Mesendoderm (in vitro differentiated cells): ENCODE measurements at places on chromosomes 12 and 14.

DNA sequence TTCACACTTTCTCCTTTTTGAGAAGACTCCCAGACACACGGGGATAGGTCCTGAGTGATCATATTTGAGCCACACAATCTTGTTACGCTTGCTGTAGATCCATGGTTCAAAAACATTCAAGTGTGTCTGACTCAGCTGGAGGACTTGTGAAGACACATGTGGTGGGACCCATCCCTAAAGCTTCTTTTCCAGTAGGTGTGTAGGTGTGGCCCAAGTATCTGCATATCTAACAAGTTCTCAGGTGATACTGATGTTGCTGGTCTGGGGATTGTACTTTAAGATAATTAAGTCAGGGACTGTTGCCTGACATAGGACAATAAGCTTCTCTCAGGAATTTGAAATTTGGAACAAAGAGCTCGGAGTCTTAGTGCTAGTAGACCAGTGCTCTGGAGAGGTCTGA is 4.1 kb upstream of the DAAM1 start:
- peak; percentile 71 for DNase-seq

- no peak for DNase-seq
Measured at GRCh38 chr14:67228325-67228984, 12.8 kb upstream of the PALS1 start.

DNA sequence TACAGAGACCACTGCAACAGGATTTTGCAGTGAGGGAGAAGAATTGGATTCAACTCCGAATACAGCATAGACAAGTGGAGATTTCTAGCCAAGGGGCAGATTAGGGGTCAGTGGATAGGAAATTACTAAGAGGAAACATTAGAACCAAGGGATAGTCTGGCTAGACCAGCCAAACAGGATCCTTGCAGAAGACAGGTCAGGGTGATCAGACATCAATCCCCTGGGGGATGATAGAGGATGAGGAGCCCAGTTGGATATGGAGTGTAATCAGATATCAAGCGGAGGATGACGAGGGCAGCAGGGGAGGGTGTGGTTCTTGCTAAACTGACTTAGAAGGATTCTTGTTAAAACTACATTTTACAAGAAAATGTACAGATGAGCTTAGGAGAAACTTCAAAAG is 424.4 kb downstream of the DAD1 start:
- no peak for DNase-seq

DNA sequence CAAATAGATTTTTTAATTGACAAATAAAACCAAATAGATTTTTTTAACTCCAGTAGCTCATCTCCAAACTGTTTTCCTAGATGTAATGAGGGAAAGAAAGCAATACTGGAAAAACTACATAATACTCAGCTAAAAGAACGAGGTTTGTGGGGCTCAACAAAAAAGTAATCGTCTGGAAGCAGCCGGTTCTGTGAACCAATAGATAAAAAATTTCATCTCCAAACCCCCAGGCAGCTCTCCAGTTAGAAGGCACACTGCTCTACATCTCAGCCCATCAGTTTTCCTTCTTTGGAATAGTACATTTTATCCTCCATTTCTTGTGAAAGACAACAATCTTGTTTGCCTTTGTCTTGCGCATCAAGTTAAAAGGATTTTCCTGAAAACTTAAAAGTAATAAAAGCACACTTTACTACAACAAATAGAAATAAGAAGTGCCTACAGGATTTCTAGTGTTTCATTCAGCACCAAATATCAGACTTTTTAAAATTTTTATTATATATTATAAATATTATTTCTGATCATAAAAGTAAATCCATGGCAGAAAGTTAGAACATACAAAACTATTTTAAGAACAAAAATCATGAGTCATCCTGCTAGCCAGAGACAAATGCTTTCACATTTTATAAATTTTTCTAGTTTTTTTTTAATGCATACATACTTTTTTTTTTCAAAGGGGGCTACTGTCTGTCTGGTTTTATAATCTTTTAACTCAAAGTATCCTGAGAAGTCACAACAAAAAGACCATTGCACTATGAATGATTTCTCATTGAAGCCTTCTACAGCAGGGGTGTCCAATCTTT is 67.7 kb downstream of the EPS8 start:
- DNase-seq = no peak

- no peak for DNase-seq
Measured at GRCh38 chr12:121205491-121205890, 4.4 kb upstream of the P2RX4 start.

DNA sequence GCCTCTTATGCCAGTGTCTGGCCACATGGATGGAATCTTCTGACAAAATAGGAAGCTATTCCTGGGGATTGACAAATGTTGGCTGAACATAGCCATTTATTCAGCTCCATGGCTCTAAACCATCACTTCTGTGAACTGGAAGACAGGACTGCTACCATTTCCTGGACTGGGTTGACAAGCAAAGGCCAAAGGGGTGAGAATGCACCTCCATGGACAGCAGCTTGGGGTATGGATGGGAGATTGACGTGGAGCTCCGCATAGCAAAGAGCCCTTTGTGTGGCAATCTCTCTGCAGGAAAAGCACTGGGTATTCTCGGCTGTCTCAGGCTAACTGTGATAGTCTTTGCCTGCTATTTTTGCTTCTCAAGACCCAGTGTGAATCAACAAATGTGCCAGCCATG is 223.0 kb upstream of the EGLN3 start:
- no peak for DNase-seq

- no peak for DNase-seq
Measured at GRCh38 chr12:9869307-9870161, at the start of gene CLEC2B. CLEC2B (minus strand) TSS chr12:9869354.

DNA sequence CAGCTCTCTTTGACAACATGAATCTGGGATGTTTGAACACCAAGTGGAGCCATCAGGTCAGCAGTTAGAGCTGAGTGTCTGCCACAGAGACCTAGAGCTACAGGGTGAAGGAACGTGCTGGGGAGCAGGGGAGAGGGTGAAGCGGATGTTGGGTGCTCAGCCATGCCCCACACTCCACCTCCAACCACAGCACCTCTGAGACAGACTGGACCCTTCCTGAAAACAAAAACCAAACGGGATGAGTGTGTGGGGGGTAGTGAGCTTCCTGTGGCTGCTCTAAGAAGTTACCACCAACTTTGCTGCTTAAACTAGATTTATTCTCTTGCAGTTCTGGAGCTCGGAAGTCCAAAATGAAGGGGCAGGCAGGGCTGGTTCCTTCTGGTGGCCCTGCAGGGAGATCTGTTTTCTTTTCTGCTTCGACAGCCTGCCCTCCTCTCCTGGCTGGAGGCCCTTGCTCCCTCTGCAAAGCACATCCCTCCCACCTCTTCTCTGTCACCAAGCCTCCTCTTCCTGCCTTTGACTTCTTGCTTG is 5.6 kb upstream of the GOLGA3 start:
- DNase-seq = no peak

DNA sequence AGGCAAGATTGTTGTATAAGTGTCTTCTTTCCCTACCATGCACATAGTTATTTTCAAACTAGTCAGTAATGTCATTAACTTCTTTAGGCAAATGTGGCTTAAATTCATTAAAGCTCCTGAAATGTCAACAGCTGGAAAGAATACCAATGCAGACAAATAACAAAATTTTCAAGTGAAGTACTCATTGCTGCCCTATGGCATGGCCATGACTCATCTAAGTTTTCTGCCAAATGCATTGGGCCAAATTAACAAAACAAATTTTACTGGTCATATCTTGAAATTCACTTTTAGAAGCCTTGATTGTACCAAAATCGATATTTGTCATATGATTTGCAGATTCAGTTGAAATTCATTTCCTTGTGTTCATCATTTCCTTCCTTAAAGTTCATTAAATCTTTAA is 915.9 kb downstream of the SLC6A15 start:
- DNase-seq = no peak

GRCh38 chr14:72903716-72904115 is 9.8 kb upstream of the DPF3 start:
- no peak for DNase-seq

DNA sequence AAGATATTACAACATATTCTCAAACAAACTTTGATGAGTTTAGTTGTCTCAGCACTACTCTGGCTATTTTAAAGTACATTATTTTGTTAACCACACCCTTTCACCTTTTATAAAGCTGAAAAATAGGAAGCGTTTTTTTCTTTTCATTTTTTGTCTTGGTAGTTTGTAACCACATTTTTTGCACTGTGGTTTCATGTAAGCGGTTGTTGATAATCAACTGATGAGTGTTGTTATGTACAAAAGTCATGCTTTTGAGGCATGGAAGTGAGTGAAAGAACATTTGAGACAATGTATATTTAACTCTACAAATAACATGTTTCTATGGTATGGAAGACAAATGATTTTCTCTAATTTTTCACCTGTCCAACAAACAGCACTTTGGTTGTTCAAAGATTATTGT is 52.1 kb upstream of the ATP2B1 start:
- DNase-seq = no peak

DNA sequence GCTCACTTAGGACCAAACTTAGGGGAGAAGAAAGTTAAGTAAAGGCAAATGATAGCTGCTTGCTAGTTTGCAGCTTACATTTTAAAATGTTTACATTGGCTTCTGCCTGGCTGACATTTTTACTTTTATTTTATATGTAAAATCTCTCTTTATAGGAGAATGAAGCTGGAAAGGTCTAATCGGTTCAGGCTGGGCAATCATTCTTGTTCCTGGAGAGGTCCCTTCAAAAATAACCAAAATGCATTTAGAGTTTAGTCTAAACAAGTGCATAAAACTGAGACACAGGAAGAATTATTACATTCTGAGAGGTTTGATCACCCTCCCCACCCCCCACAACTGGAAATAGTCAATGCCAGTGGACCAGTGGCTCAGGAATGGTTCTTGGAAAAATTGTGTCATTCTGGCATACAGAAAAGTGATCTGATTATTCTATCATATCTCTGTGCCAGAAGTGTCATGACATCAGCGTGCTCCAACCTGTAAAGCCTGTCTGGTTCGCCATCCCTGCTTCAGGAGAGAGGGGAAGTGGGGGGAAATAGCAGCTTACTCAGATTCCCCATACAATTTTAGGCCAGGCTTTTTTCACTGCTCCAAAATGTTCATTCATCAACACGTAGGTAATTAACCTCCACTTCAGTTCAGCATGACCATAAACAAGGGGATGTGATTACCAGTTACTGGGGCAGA is 4.2 kb downstream of the PRICKLE1 start:
- DNase-seq = no peak

DNA sequence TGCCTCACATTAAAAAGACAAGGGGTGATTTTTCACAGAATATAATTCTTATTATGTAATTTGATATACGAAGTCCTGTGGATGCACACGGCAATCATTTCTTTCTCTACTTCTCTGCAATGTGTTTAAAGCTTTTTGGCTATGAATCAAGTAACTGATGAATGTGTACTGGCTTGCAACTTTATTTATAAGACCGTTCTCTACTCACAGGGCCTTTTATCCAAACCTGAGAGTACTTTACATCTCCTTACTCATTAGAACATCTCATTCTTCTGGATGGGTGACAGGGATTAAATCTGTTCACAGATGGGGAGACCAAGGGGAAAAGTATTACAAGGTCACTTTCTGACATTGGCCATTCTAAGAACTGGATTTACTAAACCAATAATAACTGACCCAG is 215.8 kb upstream of the DIO2 start:
- DNase-seq = no peak

GRCh38 chr12:30840715-30841114 is 85.8 kb upstream of the TSPAN11 start:
- peak; percentile 77 for DNase-seq

DNA sequence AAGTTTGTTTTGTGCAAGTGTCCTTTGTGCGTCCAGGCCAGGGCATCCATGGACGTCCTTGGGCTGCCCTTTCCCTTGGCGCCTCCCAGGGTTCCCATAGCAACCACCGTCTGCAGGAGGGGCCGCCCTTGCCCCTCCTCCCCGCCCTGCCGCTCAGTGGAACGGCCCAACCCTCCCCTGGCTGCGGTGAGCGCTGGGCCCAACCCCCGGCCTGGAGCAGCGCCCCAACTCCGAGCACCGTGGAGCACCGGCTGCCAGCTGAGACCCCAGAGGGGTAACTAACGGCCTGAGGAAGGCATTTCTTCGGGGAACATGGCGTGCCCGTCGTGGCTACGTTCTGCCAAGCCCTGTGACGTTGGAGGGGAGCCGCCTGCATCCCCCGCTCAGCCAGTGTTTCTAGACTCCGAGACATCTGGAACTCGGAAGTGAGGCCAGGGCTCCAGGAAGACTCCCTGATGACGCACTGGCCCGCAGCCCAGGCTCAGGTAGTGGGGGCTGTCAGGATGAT is 5.3 kb upstream of the ACACB start:
- DNase-seq = peak; percentile 88

GRCh38 chr12:92133171-92133570 is 12.5 kb downstream of the BTG1 start:
- no peak for DNase-seq

DNA sequence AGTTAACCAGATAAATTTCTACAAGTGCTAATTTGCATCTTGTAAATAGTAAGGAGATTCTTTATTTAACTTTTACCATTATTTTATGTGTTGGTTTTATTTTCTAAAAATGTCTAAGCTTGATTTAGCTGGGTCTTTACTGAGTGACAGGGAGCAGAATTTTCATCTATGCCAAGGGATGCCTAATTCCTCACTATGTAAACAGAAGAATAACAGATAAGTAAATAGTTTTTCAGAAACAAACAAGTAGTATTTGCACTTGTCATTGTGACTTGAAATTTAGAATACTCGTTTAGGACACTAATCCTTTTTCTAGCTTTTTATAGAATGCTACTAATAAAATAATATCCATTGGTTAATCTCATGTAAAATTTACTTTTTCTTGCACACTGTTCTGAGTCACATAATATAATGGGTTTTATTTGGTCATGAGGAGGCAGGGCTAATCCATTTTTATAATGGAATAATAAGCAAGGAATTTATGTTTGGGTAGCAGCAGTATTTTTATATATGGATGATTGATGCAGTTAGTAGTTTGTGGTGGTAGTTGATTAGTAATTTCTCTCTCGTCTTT is 746.5 kb downstream of the SLC6A15 start:
- no peak for DNase-seq

DNA sequence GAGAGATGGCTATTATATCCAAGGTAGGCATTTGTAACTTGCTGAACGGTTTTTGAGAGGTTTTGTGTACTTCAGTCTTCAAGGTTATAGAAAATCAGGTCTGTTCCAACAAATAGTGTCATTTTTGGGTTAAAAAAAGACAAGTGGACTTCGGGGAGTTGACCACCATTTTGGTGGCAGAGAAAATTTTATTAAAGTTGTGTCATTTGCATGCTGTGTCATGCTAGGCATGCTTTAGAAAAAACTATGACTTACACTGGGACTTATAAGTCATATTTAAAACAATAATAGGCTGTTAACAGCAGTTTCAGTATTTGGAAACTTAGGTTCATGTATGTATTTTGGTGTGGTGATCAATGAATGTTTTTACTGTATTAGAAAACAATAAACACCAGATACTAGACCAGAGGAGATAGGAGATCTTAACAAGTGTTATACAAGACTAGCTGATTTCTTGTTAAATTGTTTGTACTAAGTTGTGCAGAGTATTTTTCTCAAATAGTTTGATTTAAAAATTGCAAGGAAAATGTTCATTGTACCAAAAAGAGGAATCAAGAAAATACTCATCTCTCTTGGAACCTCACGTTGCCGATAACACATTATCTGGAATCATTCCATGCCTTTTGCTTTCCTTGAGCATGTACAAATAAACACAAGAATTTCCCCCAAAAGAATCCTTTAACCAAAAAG is 1.4 kb downstream of the RAN start:
- no peak for DNase-seq
